A549 treated with Mapracorat at 1 μM for 4 hours (cell line): ENCODE measurements at places on chromosomes 6 and 20. TPM values are rescaled to one million over a fixed set of nuclear protein-coding genes. Genes with fewer than 3 reads are reported as not detected.

Gene TNFRSF6B
- total RNA-seq, result 0.35 to 1.5 TPM (median 0.93 TPM) in 5 replicates

Gene COL10A1
- total RNA-seq, result 0.05 to 0.75 TPM in 2 of 5 replicates, not detected in the others

Gene MANEA
- 2.4 to 4.0 TPM (median 2.9 TPM) in 5 replicates for total RNA-seq

Gene NR2E1
- 0.07 TPM in 1 of 5 replicates, not detected in the others for total RNA-seq

Gene POLR3F
- 14.6 to 23.3 TPM (median 15.3 TPM) in 5 replicates for total RNA-seq

Gene KIZ
- 4.1 to 5.0 TPM (median 4.4 TPM) in 5 replicates for total RNA-seq

Gene ELOVL4
- total RNA-seq, result 1.5 to 1.8 TPM (median 1.6 TPM) in 5 replicates

Gene HAO1
- total RNA-seq, result not detected in 5 replicates

Gene NKX2-4
- not detected in 5 replicates for total RNA-seq

Gene UNC5CL
- total RNA-seq, result 0.33 to 0.62 TPM (median 0.49 TPM) in 5 replicates

Gene OPRM1
- total RNA-seq, result not detected in 5 replicates

Gene BACH2
- total RNA-seq, result 0.42 to 0.91 TPM (median 0.63 TPM) in 5 replicates

Gene RCAN2
- total RNA-seq, result not detected in 5 replicates

Gene TMEM217
- total RNA-seq, result 0.33 to 0.71 TPM (median 0.43 TPM) in 5 replicates

Gene PRR18
- 0.06 to 0.39 TPM (median 0.18 TPM) in 4 of 5 replicates, not detected in the other for total RNA-seq

Gene LY86
- not detected in 5 replicates for total RNA-seq

Gene MTCH1
- total RNA-seq, result 112 to 137 TPM (median 134 TPM) in 5 replicates

Gene TAAR8
- total RNA-seq, result not detected in 5 replicates

Gene DUSP22
- 10.4 to 15.6 TPM (median 14.5 TPM) in 5 replicates for total RNA-seq

Gene LAMP5
- total RNA-seq, result 0.10 to 0.11 TPM in 2 of 5 replicates, not detected in the others

Gene TMEM244
- not detected in 5 replicates for total RNA-seq

Gene ETV7
- total RNA-seq, result 0.10 to 0.26 TPM (median 0.15 TPM) in 4 of 5 replicates, not detected in the other

Gene PTCHD4
- 0.06 to 0.07 TPM (median 0.07 TPM) in 3 of 5 replicates, not detected in the others for total RNA-seq

Gene GMNN
- 54.9 to 67.6 TPM (median 62.7 TPM) in 5 replicates for total RNA-seq

Gene LAMA5
- 260 to 513 TPM (median 431 TPM) in 5 replicates for total RNA-seq

Gene CD24
- 236 to 307 TPM (median 294 TPM) in 5 replicates for total RNA-seq

Gene ZNF391
- 0.13 to 0.35 TPM (median 0.24 TPM) in 5 replicates for total RNA-seq

Gene RAET1E
- total RNA-seq, result 1.8 to 3.5 TPM (median 3.1 TPM) in 5 replicates

Gene RAMACL
- 0.07 to 0.27 TPM (median 0.12 TPM) in 5 replicates for total RNA-seq

Gene PPIL1
- 41.6 to 46.3 TPM (median 43.4 TPM) in 5 replicates for total RNA-seq

Gene COL21A1
- 0.50 to 1.0 TPM (median 0.60 TPM) in 5 replicates for total RNA-seq

Gene PBX2
- total RNA-seq, result 13.4 to 18.6 TPM (median 16.0 TPM) in 5 replicates

Gene EEF1E1
- 51.6 to 93.7 TPM (median 57.6 TPM) in 5 replicates for total RNA-seq

Gene EEF1A2
- 132 to 182 TPM (median 150 TPM) in 5 replicates for total RNA-seq

Gene PRND
- not detected in 5 replicates for total RNA-seq

Gene SLC52A3
- total RNA-seq, result 0.32 to 0.57 TPM (median 0.48 TPM) in 5 replicates

Gene WFDC12
- total RNA-seq, result not detected in 5 replicates

Gene SMIM26
- total RNA-seq, result 115 to 163 TPM (median 128 TPM) in 5 replicates

Gene NPBWR2
- total RNA-seq, result not detected in 5 replicates

Gene PRICKLE4
- 0.47 to 0.91 TPM (median 0.66 TPM) in 5 replicates for total RNA-seq

Gene BMP2
- 0.20 to 0.45 TPM (median 0.33 TPM) in 5 replicates for total RNA-seq

Gene ERVFRD-1
- not detected in 5 replicates for total RNA-seq

Gene PXDC1
- 18.1 to 23.8 TPM (median 22.0 TPM) in 5 replicates for total RNA-seq

Gene TBC1D32
- 0.80 to 1.8 TPM (median 1.2 TPM) in 5 replicates for total RNA-seq

Gene FERMT1
- 14.7 to 16.1 TPM (median 15.7 TPM) in 5 replicates for total RNA-seq

Gene OPRL1
- 0.73 to 1.2 TPM (median 0.99 TPM) in 5 replicates for total RNA-seq

Gene TAF4
- total RNA-seq, result 14.2 to 18.7 TPM (median 17.4 TPM) in 5 replicates

Gene GRM1
- 0.01 to 0.02 TPM in 2 of 5 replicates, not detected in the others for total RNA-seq

Gene RNF144B
- total RNA-seq, result 0.16 to 0.81 TPM (median 0.41 TPM) in 5 replicates
